Esophagus mucosa (tissue), 1 donor: ENCODE measurements at places on chromosomes 2 and 18. TPM values are rescaled to one million over a fixed set of nuclear protein-coding genes. Genes with fewer than 3 reads are reported as not detected.

The FOXD4L1 gene
- 0.16 TPM for total RNA-seq

The PSD4 gene
- 38.6 TPM for total RNA-seq

The SMYD1 gene
- total RNA-seq = not detected

The AGXT gene
- total RNA-seq = not detected

The KLHL14 gene
- total RNA-seq = 0.16 TPM

The SP9 gene
- total RNA-seq = not detected

DNA sequence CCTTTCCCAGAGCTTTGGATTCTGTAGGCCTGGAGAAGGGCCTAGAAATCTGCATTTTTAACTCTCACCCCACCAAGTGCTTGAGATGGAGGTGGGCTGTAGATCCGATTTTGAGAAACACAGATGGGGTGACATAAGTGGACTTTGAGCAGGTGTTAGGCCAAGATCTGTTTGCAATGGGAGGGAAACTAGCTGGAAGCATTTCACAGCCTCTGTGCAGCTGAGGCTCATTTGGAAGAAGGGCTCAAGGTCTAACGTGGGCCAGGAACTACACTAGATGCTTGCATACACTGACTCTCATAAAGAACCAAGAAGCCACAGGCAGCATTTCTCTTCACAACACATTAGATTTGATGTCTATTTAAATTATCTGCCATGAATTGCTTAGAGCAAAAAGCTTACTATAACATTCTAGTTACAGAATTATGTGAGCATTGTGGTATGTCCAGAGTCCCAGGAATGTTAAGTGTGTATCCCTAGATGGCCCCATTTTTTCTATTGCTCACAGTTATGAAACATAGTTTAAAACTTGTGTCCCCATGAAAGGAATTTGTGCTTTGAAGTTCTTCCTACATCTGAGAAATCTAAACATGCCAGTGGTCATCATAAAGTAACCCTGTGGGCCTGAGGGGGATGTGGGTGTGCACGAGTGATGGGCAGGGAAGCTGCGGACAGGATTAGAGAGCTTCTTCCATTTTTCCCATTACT lies 77.2 kb downstream of the CD28 start:
- ATAC-seq = no peak

- no peak for ATAC-seq
Observed at GRCh38 chr2:211846714-211847113, 691.9 kb downstream of the ERBB4 start.

- no peak for ATAC-seq
Observed at GRCh38 chr2:70089983-70090525, 2.8 kb downstream of the PCBP1 start.

DNA sequence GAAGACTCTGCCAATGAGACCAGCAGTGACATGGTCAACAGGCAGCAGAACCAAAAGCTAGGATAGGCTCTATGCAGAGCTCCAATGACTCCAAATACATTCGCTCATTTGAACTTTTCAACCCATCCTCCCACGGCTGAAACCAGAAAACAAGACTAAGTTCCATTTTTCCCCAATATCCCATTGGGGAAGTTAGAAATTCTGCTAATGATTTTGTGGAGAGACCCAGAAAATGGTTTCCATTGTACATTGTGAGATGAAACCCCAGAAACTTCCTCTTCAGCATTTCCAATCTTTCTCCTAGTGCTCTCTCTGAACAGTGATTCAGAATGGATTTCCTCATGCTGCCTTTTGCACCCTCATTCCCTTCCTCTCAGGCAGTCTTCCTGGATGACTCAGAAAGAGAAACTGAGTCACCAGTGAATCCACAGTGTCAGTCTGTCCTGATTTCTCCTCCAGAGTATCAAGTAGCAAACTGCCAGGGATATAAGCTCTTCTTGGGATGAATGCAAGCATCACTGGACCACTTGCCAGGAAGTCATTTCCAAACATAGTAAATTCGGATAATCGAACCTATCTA lies 467.7 kb upstream of the ID2 start:
- ATAC-seq = peak; percentile 51

GRCh38 chr18:41972067-41972925 lies 17.3 kb downstream of the PIK3C3 start:
- ATAC-seq = no peak

DNA sequence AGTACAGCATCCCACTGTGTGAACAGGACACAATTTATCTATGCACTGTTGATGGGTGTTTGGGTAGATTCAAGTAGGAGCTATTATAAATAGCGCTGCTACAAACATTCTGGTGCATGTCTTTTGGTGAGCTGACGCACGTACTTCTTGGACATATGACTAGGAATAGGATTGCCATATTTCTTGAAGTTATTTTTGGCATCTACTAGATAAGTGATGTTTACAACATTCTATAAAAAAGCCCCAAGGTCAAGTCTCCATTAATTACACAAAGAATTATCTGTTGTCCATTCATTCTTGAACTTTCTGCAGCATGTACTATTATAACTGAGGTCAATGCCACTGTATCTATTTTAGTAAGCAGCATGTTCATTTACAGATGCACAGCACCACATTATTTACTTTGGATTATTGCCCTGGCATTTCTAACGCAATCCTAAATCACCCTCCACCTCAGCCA lies 225.5 kb upstream of the TMEM200C start:
- ATAC-seq = no peak

DNA sequence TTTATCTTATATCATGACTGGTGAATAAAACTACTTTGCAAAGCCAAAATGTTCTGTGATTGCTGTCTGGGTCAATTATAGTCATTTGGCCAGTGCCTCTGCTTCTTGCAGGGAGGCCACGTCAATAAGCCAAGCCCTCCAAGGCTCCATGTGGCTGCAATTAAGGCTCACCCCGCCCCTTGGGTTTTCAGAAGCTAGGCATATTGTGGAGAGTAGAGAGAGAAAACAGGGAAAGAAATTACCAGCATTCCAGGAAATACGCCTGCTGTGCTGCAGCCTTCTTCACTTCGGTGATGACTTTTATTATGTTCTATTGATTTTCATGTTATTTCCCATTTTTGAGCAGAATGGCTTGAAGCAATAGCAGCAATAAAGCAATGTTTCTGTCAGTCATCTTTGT lies 319.7 kb downstream of the SOX11 start:
- ATAC-seq = no peak

DNA sequence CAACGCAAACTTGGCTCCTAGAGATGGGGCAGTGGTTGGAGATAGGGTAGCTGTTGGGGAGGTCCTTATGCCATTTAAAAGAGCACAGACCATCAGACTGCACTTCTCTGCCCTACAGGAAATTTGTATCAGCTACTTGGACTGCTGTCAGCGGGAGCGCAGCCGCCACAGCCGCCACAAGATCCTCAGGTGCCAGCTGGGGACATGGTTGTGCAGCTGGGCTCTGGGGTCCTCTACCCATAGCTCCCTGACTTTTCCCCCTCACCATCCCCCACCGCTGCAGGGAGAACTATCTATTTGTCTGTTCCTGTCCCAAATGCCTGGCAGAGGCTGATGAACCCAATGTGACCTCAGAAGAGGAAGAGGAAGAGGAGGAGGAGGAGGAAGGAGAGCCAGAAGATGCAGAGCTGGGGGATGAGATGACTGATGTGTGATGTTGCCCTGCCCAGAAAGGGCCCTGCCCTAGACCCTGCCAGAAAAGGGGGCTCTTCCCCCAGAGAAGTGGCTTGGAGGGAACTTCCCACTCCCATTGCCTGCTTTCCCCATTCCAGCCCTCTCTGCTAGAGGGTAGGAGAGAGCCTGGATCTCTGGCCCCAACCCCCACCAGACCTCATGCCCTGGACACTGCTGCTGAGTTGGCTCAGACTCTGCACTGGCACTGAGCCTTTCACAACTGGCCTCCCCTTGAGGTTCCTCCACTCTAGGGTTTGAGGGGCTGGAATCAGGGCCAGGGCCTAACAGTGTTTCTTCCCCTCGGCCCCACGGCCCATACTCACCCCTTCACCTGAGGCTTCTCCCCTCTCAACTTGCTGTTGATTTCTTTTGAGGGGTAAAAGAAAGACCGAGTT lies 7.3 kb downstream of the PRADC1 start:
- ATAC-seq = no peak

DNA sequence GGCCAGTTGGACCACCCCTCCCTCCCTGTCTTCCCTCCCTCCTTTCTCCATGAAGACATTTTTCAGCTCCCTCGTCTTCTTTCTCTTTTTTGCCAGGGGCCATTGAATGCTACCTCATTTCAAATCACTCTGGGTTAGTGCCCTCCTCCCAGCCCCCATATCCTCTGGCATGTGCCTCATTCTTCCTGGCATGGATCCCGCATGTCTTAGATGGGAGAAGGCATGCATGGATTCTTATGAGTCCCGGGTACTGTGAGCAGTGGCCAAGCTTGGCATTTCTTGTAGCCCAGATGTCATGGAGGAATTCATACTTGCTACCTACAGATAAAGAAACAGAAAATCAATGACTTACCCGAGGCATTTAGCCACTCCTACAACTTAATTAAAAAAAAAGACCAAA lies 9.0 kb upstream of the HAAO start:
- ATAC-seq = no peak

- ATAC-seq = no peak
Observed at GRCh38 chr2:96233436-96233835, 24.8 kb upstream of the STARD7 start.

GRCh38 chr18:22031611-22032010 lies 137.8 kb upstream of the GATA6 start:
- no peak for ATAC-seq

- no peak for ATAC-seq
Observed at GRCh38 chr18:50711386-50711785, 108.4 kb downstream of the MRO start.

- ATAC-seq = no peak
Observed at GRCh38 chr18:21798126-21798525, 57.5 kb downstream of the MIB1 start.

- ATAC-seq = no peak
Observed at GRCh38 chr2:224764565-224765236, 48.5 kb upstream of the CCDC195 start.

DNA sequence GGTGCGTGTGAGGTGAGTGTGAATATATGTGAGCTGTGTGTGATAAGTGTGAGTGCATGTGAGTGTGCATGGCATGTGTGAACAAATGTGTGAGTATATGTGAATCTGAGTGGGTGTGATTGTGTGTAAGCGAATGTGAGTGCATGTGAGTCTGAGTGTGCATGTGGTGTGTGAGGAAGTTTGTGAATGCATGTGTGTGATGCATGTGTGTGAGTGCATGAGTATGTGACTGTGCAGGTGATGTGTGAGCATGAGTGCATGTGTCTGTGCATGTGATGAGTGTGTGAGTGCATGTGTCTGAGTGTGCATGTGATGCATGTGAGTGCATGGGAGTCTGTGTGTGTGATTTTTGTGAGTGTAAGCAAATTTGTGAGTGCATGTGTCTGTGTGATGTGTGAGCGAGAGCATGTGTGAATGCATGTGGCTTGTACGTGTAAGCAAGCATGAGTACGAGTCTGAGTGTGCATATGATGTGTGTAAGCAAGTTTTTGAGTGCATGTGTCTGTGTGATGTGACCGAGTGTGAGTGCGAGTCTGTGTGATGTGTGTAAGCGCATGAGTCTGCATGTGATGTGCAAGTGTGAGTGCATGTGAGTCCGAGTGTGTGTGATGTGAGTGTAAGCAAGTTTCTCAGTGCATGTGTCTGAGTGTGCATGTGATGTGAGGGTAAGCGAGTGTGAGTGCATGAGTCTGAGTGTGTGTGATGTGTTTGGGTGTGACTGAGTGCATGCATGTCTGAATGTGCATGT lies 43.3 kb downstream of the COPS8 start:
- no peak for ATAC-seq

DNA sequence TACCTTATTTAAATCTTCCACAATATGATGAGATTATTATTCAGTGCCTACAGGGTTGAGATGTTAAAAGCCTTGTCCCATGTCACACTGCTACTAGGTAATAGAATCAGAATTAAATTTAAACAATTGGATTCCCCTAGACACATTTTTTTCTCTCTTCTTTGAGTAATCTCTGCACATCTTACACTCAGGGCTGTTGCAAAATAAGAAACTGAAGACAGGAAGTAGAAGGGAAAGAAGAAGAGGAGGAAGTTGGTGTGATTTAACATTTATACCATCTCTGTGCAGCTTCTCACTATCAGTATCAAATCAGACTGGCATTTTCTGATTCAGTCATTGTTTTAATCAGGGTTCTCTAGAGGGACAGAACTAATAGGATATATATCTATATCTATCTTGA lies 677.6 kb downstream of the IRS1 start:
- no peak for ATAC-seq

GRCh38 chr18:25614168-25614567 lies 262.2 kb upstream of the ZNF521 start:
- no peak for ATAC-seq

GRCh38 chr18:45437366-45437765 lies 177.9 kb upstream of the SLC14A2 start:
- no peak for ATAC-seq

DNA sequence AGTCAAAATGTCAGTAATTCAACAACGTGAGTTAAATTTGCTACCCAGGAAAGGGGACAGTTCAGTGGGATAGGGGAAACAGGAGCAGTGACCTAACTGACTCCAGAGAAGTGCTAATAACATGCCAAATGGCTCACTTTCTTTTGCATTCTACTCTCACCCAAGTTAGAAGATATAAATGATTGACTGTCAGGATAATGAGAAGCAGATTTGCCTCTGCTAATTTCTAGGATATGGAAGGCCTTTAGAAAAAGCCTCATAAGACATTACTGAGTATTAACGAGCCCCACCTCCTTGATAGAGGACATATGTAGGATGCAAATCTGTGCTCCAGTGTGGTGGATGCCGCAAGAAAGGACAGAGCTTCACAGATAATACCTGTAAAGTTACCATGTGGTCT lies 318.6 kb upstream of the NT5C1B start:
- no peak for ATAC-seq

- ATAC-seq = no peak
Observed at GRCh38 chr2:235215248-235215647, 263.4 kb downstream of the SH3BP4 start.

- ATAC-seq = no peak
Observed at GRCh38 chr2:61149074-61149473, 12.9 kb upstream of the C2orf74 start.

DNA sequence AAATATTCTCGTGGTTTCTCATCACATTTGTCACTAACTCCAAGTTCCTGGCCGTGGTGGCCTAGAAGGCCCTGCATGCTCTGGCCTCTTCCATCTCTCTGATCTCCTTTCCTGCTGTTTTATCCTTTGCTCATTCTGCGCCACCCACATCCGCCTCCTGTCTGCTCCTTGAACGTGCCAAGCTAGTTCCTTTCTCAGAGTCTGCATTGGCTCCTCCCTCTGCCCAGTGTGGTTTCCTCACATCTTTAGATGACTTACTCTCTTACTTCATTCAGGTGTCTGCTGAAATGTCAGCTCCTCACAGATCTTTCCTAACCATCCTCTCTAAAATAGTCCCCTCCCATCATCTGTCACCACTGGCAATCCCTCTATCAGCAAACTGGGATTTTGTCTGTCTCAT lies 158.6 kb upstream of the RBMS1 start:
- peak; percentile 77 for ATAC-seq

DNA sequence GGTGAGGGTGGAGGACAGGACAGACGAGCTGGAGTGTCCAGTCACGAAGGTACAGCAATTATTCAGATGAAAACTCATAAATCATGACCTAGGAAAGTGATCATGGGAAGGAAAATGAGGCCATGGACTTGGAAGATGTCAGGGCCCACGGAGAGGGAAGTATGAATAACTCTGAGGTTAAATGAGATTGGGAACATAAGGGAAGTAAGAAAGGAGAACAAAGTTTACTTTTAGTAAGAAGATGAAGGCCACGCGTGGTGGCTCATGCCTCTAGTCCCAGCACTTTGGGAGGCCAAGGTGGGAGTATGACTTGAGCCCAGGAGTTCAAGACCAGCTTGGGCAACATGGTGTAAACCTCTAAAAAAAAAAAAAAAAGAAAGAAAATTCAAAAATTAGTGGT lies 56.2 kb downstream of the AQP4 start:
- no peak for ATAC-seq
